Left forelimb (tissue), 1 donor: ENCODE measurements at places on chromosomes 2 and 18.

DNA sequence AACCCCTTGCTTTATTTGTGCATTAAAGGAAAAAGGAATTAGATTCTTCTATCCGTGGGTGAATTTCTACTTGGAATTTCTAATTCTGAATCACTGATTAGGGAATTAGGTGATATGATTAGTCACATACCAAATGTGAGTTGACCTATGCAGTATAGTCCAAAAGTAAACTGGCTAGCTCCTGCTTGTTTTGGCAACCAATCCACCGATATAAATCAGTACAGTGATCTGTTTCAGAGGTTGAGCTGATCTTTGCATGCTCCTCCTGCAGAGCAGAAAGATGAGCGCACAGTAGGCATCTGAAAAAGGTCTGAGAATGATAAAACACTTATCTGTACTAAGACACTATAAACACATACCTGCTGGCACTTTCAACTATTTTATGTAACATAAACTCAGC lies 86.6 kb downstream of the LRP1B start:
- no peak for DNase-seq

DNA sequence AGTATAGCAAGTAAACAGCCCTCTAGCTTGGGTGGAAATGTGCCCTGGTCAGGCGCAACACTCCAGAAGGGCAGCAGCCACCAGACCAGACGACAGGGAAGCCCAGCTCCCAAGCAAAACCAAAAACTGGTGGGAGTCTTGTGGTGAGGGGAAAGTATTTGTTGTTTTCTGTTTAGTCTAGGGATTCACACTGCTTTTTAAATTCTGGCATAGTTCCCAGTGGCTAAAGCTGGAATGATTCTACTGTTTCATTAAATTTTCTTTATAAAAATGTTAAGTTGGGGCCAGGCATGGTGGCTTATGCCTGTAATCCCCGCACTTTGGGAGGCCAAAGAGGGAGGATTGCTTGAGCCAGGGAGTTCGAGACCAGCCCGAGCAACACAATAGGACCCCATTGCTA lies 38.5 kb downstream of the MERTK start:
- DNase-seq: no peak

DNA sequence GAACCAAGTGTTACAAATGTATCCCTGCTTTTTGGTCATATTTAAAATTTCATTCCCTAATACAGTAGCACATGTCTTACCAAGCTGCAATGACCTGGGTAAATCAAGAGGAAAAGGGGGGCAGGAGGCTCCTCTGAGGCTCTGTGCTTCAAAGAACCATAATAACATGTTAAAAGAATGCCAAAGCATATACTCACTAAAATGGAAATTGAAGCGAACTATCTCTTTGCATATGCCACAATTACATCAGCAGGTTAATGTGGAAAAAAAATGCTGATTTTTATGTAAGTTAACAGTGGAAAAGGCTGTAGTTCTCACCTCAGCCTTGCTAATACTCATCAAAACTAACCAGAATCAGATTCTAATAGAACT lies 37.5 kb upstream of the NCKAP5 start:
- DNase-seq: no peak

DNA sequence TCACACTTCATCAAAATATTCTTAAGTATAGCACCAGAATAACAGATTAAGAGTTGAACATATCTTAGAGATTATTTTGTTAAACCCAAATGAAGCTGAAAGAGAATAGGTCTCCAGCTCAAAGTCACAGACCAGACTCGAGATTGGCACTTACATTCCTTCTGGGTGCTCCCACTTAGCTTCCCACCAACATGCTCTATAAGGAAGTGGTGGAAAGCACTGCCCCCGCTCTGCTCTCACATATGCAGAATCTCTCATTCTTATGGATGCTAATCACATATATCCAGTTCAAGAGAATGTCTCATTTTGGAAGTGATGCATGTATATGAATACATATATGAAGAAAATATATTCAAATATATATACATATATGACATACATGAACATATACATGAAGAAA lies 71.5 kb upstream of the CD226 start:
- DNase-seq: no peak

DNA sequence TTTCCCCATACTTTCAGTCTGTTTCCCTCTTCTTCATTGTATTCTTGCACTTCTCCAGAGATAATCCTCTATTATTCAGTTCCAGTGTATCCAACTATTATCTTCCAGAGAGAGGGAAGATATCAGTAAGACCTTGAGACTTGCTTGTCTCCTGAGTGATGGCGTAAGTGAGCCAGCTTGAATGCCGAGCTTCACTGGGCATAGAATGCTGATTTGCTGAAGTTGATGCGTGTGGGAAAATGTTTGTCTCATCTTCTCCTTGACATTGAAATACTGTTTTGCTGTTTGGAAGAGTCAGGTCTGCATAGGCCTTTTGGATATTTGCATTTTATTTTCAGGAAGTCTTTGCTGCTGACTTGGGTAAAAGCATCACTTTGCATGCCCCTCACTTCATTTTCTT lies 41.1 kb upstream of the MGAT5 start:
- no peak for DNase-seq

DNA sequence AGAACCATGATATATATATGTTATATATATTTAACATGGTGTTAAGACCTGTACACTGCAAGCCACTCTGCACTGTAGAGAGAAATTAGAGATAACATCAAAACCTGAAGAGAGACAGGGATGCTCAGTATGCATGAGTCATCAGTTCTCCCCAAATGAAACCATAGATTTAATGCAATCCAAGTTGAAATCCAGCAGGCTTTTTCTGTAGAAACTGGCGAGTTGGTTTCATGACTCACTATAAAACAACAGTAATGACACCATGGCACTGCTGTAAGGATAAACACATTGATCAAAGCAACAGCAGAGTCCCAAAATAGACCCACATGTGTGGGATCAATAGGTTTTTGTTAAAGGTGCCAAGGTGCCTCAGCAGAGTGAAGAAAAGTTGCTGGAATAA lies 65.8 kb downstream of the RTP5 start:
- no peak for DNase-seq

DNA sequence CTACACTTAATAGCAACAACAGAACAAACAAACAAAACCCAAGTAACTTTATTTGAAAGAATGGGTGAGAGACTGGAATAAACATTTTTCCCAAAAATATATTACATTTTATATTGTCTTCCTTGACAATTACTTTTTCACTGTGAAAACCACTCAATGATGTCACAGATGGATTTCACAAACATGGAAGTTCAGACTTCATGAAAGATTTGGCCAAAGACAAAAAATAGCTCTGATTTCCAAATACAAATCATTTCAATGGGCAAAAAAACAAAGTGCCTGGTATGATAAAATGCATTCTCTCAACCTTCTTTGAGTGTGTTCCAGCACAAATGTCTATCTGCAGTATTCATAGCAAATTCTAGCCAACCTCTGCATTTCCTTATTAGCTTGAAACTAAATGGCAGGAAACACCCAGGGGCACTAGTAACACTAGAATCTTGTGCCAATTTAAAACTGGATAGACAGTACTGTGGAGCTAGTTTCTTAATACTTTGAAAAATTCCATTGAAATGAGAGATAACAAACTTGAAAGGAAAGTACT lies 28.5 kb upstream of the NAPG start:
- DNase-seq: no peak

- DNase-seq: no peak
Observed at GRCh38 chr18:27824841-27825681, 351.9 kb downstream of the CDH2 start.

- DNase-seq: peak; percentile 45
Observed at GRCh38 chr18:79870301-79871025, 72.7 kb downstream of the KCNG2 start.

- DNase-seq: no peak
Observed at GRCh38 chr2:196801674-196802261, 2.3 kb upstream of the GTF3C3 start.

DNA sequence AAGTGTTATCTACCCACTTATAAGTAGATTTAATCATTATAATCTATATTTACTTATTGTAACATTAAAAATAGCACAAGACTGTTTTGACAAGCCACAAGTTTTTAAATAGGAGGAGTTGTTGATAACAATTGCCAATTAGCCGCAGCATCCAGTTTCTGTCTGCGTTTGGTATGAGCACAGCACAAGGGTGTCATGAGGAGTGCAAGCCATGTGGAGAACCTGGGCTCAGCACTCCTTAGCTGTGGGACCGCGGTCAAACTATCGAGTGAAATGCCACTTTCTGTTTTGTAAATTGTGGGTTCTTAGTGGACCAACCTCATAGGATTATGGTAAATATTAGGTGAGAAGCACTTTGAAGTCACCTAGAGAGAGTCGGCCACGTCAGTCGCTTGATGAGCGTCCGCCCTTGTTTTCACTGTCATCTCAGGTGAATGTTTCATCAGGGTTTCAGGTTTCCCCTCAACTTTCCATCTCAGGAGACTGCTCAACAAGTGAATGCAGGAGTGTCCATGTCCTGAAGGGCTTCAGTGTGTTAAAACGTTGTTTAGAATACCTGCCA lies 294.5 kb downstream of the ZNF407 start:
- no peak for DNase-seq

GRCh38 chr2:213004197-213004821 lies 147.1 kb downstream of the IKZF2 start:
- DNase-seq: no peak

GRCh38 chr2:183998041-183998796 lies 600.1 kb upstream of the ZNF804A start:
- DNase-seq: no peak

DNA sequence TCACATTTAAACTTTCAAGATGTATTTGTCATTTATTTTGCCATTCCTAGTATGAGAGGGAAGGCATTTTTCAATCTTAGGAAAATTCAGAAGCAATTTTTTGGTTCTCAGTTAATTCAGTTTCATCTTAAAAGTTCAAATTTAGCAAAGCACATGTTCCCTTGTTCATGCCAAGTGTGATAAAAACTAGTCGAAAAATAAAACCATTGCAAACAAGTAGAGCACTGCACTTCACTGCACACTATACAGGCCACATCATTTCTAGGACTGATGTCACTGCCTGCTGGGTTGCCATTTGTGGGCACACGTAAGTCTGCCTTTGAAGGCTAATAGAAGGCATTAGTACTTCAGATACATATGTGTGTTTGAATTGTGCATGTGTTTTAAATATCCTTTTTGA lies 14.3 kb downstream of the TBR1 start:
- DNase-seq: no peak

GRCh38 chr2:61222567-61222966 lies 60.6 kb downstream of the C2orf74 start:
- DNase-seq: no peak

GRCh38 chr2:62352031-62352430 lies 154.0 kb downstream of the TMEM17 start:
- no peak for DNase-seq

- DNase-seq: no peak
Observed at GRCh38 chr2:121771976-121772742, 16.7 kb downstream of the TSN start.

- DNase-seq: no peak
Observed at GRCh38 chr2:208479342-208479741, 72.8 kb downstream of the PTH2R start.

- DNase-seq: no peak
Observed at GRCh38 chr2:204920776-204921175, 375.5 kb downstream of the PARD3B start.

GRCh38 chr18:75790111-75790510 lies 362.6 kb upstream of the SMIM21 start:
- DNase-seq: no peak

DNA sequence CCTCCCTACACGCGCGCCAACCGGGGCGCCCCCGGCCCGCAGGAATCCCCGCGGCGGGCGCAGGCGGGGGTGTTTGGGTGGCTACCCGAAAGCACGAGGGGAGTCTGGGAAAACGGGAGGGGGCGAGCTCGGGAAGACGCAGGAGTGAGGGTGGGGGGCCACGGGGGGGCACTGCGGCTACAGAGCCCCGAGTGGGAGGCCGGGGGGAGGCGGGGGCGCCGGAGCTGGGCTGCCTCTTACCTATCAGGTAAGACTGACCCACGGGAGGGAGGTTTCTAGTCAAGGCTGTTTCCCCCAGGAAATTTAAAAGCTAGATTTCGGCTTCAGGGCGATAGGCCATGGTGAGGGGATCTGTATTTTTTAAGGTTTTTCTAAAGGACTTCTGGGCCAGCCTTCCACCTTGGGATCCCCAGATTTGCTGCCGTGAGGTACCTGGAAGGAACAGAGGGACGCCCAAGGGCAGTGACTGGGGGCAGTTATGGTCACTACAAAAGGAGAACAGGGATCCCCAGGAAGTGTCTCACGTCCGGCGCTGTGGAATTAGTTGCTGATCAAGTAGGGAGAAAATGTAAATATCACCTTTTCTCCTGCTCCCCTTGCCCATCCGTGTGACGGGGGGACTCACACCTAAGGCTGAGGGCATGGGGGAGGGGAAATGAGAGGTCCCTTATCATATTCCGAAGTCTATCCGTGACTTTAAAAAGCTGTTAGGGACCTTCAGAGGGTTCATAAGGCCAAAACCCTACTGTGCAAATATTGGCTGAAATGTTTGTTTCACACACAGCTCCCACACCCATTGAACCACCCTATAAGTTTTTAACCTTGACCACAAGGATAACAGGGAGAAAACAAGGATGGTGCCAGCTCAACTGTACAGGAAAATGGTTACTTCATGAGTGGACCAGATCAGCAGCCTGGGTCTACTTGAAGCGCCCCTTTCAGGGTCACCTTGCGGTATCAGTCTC lies 638 bp upstream of the IRS1 start:
- DNase-seq: peak; percentile 63

- peak; percentile 36 for DNase-seq
Observed at GRCh38 chr2:10224734-10225133, 78.0 kb upstream of the HPCAL1 start.

GRCh38 chr2:10188211-10188610 lies 65.7 kb downstream of the RRM2 start:
- no peak for DNase-seq

- no peak for DNase-seq
Observed at GRCh38 chr2:183153967-183154366, 29.7 kb downstream of the NUP35 start.

DNA sequence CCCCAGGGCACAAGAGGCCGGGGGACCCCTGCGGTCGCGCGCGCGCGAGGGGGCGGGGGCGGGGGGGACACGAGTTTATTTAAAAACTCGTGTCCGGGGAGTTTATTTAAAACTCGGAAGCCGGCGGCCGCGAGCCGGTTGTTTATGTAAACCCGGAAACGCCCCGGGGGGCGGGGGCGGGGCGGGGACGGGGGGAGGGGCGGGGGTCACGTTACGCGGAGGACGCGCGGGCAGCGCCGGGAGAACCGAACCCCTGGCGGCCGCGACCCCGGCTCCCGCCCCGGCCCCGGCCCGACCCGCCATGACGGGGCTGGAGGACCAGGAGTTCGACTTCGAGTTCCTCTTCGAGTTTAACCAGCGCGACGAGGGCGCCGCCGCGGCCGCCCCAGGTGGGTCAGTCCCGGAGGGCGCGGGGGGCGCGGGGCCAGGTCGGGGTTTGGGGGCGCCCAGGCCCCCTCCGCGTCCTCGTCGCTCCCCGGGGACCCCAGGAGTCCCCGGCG lies 4.4 kb downstream of the NFATC1 start:
- no peak for DNase-seq
